ENCODE measurements at places on chromosomes 13 and 19. TPM values are rescaled to one million over a fixed set of nuclear protein-coding genes. Genes with fewer than 3 reads are reported as not detected.

Gene ITGBL1
- 3.0 TPM for polyA plus RNA-seq

Gene DNAJB1
- 118 TPM for polyA plus RNA-seq

Gene OR7C1
- polyA plus RNA-seq, result not detected

Gene PTOV1
- 62.5 TPM for polyA plus RNA-seq

Gene PEAK3
- polyA plus RNA-seq, result 0.74 TPM

Gene SHISA7
- not detected for polyA plus RNA-seq
